ENCODE measurements at places on chromosomes 4 and X.

GRCh38 chr4:124189545-124189944 is 523.0 kb downstream of the ANKRD50 start:
- DNase-seq: no peak

DNA sequence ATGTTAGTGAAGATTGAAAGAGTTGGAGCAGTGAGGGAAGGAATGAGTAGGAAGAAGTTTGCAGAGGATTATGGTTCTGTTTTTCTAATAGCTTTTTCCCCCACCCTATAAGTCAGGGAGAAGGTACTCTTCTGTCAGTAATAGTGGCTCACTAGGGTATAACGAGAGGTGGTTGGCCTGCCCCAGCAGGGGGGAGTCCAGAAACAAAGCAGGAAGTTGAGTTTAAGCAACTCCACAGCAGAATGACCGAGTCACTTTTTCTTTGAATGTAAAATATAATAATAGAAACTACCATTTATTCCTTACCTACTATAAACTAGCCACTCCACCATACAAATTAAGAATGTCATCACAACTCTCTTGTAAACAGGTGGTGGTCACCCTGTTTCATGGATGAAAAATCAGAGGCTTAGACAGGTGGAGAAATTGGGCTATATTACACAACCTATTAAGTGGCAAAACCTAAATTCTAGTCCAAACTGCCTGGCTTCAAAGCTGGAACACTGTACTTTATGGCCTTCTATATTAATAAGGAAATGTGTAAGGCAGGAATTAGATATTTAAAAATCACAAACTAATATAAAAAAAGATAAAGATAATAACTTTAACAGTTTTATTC is 21.9 kb downstream of the AP1AR start:
- DNase-seq: peak; percentile 27

DNA sequence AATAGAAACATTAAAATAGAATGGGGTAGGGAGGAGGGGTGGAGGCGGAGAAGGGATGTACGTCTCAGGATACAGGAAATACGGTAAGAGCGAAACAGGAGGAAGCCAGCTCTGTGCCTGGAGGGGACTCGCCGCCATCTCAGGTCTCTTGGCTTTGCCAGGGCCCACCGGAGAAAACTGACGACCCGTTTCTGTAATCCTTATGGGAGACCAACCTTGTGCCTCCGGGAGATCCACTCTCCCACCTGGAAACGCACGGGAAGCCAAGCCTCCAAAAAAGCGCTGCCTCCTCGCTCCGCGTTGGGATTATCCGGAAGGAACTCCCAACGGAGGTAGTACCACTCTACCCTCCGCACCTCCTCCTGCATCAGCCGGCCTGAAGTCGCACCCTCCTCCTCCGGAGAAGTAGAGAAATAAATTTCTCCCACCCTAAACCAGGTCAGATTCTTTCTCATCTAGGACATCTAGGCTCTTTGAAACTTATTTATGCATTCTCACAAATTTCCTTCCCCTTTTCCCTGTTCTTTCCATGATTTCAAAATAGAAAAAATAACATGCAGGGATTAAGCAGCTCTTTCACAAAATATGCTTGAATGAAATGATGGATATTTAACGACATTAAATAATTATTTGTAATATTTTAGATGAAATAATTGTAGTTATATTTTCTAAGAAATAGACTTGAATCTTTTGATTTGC is at the start of gene NBDY:
NBDY (plus strand) TSS at position 92 of the 699 bp plus-strand sequence; CDS start at position 203, 111 bp downstream.
- DNase-seq: peak; percentile 13

DNA sequence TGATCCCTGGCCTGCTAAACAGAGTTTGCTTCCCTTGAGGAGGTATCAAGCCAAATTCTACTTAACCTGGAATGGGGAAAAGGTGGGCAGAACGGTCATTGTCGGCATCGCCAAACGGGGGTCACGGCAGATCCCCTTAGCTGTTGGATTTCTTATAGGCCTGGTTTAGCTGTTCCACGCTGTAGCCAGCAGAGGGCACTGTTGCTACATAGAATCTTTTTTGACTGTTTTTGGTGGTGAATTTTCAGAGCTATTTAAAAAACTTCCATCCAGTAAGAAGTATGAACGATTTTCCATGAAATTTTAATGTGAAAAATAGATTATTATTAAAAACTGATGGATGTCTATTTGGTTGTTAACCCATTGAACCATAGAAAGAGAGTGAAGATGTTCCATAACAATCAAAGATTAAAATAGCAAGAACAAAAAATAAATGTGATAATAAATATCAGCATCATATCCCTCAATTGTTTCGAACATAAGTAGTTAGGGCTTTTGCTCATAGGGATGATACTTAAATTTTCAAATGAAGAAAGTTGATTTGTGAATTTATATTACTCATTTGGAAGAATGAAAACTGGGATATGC is 56.6 kb downstream of the LINC00632 start:
- peak; percentile 37 for DNase-seq

- no peak for DNase-seq
Observed at GRCh38 chr4:2286904-2287593, 25.1 kb upstream of the MXD4 start.

GRCh38 chrX:77731821-77732419 is 54.1 kb downstream of the ATRX start:
- DNase-seq: no peak

DNA sequence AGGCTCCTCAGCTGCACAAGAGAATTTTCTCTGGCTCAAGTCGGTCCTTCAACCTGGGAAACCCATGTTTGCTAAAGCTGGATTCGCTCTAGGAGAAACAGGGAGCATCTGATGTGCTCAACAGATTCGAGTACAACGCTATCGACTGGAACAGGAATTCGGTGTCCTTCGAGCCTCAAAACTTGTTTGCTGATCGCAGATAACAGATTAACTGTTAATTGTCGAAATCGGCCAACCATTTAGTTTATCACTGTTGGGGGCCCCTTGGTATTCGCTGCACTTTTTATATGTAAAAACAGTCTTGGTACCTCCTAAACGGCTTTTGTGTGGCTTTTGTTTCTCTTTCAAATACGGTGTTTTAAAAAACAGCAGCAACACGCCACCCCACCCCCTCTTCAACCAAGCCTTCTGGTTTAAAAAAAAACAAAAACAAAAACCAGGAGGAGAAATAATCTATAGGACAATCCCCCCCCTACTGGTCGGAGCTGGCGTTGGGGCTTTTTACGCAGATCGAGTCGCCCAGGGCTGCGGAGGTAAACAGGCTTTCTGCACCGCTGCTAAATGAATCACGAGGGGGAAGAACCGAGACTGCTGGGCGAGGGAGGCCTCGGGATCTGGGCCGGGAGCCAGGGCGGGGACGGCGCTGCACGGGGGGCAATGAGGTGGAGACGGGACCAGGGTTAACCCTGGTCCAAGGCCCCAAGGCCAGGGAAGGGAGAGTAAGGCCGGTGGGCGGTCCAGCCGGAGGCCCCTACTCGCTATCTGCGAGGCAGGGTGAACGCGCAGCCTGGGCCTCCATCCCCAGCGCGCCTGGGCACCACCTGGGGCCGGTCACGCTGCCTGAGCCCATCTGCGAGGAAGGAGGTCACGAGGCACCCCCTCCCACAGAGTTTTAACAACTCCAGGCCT is 71.7 kb upstream of the BCOR start:
- DNase-seq: peak; percentile 77

- no peak for DNase-seq
Observed at GRCh38 chr4:188658958-188659522, 519.8 kb downstream of the TRIML1 start.

- DNase-seq: no peak
Observed at GRCh38 chrX:18973527-18974192, 10.3 kb downstream of the PHKA2 start.

- DNase-seq: peak; percentile 61
Observed at GRCh38 chr4:18020671-18021469, 685 bp downstream of the LCORL start.

GRCh38 chrX:115459883-115460880 is 100.8 kb upstream of the PLS3 start:
- DNase-seq: no peak

DNA sequence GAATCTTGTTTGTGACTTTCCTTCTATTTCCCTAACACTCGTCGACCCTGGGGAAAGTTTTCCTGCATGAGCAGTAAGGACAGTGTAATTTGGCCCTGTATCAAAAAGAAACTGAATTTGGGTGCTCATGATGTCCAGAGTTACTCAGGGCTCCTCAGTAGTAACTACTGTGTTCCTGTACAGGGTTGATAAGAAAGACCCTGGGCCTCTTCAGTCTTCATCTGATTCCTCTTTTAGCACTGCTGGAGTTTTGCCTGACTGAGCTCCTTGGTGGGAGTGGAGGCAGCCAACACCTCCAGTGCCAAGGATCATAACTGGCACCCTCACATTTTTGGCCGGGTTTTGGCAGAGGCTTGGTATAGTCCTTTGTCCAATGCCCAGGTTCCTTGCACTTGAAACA is 7.1 kb upstream of the AREG start:
- no peak for DNase-seq

Measured in GM13977 (cell line).